ENCODE measurements at places on chromosomes 13 and 19.

DNA sequence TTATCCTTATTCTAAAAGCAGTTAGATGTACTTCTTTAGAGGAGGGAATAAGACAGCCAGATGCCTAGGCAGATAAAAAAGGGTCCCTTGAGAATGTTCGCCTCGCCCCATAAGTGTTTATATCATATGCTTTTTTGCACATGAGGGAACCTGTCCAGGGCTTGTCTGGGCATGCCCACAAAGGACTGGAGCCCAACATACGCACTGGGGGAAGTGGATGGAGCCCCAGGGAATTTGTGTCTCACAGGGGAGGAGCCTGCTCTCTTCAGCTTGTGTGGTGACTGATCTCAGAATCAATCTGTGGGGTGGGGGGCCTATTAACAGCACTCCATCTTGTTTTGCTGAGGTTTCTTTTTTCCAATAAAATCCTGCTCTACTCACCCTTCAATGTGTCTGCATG, 22.6 kb downstream of the MED4 start:
- no peak for DNase-seq

DNA sequence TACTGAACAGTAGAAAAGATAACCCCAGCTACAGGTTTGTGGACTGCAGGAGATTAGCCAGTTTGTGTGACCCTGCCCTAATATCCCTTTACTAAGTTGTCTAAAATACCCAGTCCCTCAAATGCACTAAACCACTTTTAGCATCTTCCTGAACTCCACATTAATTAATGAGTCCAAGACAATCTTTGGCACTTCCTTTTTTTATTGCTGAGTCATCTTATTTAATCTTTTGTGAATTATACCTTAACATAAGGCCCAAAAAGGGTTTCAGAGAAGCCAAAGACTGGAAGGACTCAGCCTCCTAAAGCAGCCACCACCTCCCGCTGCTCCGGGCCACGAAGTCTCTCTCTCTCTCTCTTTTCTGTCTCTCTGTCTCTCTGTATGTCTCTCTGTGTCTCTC, 48.8 kb upstream of the PDCD5 start:
- no peak for DNase-seq

DNA sequence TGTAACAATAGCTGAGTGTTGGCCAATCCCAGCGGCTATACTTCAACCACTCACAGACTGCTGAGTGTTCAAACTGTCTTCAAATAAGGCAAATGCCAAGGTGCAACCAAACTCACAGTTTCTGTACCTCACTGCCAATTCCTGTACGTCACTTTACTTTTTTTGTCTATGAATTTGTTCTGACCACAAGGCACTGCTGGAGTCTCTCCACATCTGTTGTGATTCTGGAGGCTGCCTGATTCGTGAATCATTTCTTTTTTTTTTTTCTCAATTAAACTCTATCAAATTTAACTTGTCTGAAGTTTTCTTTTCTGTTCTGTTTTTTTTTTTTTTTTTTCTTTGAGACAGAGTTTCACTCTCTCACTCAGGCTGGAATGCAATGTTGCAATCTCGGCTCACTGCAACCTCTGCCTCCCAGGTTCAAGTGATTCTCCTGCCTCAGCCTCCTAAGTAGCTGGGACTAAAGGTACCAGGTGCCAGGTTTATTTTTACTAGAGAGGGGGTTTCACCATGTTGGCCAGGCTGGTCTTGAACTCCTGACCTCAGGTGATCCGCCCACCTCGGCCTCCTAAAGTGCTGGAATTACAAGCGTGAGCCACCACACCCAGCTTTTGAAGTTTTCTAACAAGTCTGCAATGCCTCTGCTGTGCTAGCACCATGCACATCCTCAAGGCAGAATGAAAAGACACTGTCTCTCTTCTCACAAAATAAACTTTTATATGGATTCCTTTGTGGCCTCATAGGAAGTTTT, 401.7 kb downstream of the IRS2 start:
- no peak for DNase-seq

DNA sequence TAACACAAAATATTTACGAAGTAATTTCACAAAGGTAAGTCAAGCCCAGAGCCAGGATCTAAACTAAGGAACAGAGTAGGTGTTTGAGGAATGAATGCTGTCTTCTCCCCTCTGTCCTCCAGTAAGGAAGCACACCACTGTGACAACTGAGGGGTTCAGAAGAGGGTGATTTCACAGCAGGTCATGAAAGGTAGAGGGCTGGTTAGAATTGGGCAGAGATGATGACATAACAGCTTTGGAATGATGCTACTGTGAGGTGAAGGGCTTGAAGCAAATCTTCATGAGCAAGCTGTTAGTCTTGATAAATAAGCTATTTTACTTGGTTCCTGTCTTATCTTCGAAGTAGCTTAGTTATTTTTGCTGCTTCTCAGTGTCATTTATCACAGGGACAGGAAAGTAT, 498.6 kb downstream of the FGF9 start:
- no peak for DNase-seq

- no peak for DNase-seq
Measured at GRCh38 chr13:42971691-42972347, 20.2 kb downstream of the EPSTI1 start.

GRCh38 chr13:95708391-95708774, 31.4 kb downstream of the DNAJC3 start:
- no peak for DNase-seq

- no peak for DNase-seq
Measured at GRCh38 chr13:77836423-77836822, 82.2 kb downstream of the EDNRB start.

GRCh38 chr13:95174517-95174916, 126.7 kb downstream of the ABCC4 start:
- DNase-seq, result no peak

DNA sequence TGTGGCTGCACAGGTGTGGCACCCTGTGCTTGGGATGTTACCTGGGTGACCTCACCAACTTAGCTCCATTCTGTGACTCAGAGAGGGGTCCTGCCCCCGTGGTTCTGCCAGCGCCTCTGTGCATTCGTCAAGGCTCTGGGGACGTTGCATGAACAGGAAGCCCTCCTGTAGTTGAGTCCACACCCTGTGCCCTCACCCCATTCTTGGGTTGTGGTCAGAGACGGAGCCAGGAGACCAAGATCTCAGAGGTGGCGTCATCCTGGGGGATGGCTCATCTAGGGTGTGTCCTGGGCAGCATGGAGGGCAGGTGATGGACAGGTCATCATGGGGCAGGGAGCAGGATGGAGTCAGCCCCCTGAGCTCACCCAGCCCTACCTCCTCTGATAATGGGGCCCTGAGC, 2.5 kb downstream of the COX6B2 start:
- no peak for DNase-seq

GRCh38 chr19:31274251-31275067, 74.8 kb downstream of the TSHZ3 start:
- DNase-seq, result no peak

DNA sequence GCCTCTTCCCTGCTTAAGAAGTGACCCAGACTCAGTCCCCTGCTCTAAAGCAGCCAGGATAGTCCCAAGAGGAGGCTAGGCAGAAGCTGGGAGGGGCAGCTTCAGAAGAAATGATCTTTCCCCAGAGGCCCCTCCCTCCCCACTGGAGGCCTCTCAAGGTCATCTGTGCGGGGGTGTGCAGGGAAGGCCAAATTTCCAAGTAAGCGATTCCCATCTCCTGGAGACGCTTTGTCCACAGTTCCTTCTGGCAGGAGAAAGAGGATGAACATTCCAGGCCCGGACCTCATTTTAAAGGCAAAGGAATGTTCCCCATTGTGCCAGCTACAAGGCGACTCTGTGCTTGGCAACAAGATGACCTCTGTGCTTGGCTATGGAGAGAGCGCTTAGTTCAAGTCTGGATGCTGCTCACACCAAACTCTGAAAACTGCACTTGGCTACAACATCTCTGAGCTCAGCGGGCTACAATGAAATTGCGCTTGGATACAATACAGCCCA, 23.5 kb downstream of the COL5A3 start:
- DNase-seq, result no peak

- peak; percentile 44 for DNase-seq
Measured at GRCh38 chr19:48393559-48394330, at the start of gene GRIN2D. GRIN2D (plus strand) TSS chr19:48393668; CDS start chr19:48398393, 4,725 bp downstream.

- no peak for DNase-seq
Measured at GRCh38 chr19:3466635-3467034, 13.7 kb downstream of the SMIM24 start.

GRCh38 chr19:47490847-47491246, 6.8 kb upstream of the KPTN start:
- DNase-seq, result no peak

DNA sequence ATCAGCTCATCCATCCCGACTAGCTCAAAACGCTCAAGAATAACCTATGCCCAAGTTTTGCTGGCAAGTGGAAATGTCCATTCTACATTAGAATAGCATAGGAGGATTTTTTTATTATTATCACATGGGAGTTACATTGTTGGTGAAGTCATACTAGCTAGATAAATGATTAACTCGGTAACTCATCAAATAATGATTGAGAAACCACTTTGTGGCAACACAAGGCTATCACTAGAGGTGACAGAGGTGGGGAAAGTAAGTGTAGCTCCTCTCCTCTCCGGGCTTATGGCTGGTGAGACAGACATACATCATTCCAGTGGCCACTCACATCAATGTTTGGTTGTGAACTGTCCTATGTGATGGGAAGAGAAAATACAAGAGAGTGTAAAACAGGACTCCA, 161.6 kb downstream of the ZIC5 start:
- DNase-seq, result no peak

DNA sequence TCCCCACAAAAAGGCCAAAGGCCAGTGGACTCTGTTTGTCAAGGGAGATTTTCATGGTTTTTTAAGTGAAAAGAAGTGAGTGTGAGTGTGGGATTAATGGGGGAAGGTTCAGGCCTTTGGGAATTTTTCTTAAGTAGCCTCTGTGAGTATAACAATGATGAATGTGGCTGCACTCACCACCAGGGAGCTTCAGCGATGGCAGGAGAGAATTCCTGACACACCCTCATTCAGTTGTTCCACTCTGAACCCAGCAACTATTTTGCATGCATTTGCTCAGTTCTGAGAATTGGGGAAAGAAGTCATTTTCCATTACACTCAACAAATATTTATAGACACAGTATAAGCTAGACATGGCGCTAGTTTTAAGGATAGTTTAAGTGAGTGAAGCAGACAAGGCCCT, 117.9 kb downstream of the CCNA1 start:
- DNase-seq, result no peak

- no peak for DNase-seq
Measured at GRCh38 chr19:12794196-12794941, 3.1 kb downstream of the JUNB start.

DNA sequence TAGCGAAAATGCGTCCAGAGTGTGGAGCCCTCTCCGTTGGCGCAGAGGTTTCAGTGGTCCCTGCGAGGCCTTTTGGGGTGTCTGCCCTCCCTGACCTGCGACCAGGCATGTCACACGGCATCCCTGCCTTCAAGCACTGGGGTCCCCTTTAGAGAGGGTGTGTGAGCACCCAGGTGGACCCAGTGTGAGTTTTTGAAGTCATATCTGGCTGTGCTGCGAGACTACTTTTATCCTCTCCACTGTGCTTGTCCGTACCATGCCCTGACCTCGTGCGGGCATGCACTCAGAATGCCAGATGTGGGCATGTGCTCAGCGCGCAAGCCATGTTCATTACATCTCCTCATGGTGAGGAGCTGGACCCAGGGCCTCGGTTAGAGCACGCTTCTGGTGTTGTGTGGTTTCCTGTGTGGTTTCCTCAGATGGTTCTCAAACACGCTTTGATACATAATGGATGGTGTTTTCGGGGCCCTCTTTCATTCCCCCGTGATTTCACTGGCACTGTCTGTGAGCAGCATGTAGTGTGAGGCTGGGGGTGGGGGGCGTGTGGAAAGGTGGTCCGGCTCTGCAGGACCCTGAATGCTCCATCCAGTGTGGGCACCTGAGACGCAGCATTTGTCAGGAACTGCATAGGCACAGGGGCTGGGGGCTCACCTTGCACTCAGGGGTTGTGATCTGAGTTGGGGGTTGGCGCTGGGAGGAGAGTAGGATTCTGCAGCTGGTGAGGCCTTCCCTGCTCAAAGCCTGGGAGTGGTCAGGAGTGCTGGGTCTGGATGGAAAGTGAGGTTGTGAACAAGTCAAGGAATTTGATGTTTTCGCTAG, 2.3 kb downstream of the TFDP1 start:
- no peak for DNase-seq

DNA sequence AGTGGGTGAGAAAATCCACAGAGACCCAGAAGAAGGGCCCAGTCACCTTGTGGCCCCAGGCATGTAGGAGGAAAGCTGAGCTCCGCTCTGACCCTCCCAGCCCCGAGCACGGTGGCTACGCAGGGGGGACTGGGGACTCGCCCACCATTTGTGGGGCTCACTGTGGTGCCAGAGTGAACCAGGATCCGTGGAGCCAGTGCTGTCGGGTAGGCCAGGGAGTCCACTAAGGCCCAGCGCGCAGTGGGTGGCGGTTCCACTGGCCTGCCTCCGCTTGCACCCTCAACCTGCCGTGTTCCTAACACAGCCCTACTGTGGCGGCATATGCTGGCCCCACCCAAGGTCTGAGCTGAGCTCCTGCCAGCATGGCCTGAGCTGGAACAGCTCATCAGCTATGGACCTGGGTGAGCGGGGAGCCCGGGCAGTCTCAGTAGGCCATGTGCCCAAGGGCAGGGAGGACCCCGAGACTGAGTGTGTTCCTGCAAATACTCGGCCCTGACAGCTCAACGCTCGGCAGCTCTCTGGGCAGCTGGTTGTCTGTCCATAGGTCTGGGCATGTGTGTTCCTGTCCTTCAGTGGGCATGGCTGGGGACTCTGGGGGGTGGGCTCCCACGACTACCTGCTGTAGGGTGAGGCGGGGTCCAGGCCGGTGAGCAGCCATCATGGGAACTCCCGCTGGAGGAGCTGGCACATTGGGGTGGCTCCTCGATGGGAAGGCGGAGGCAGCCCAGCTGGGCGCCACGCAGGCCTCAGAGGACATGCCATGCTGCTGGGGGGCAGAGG, 36.6 kb downstream of the CEBPG start:
- DNase-seq, result no peak

- peak; percentile 69 for DNase-seq
Measured at GRCh38 chr19:34345947-34346351, 19.0 kb upstream of the GPI start.

DNA sequence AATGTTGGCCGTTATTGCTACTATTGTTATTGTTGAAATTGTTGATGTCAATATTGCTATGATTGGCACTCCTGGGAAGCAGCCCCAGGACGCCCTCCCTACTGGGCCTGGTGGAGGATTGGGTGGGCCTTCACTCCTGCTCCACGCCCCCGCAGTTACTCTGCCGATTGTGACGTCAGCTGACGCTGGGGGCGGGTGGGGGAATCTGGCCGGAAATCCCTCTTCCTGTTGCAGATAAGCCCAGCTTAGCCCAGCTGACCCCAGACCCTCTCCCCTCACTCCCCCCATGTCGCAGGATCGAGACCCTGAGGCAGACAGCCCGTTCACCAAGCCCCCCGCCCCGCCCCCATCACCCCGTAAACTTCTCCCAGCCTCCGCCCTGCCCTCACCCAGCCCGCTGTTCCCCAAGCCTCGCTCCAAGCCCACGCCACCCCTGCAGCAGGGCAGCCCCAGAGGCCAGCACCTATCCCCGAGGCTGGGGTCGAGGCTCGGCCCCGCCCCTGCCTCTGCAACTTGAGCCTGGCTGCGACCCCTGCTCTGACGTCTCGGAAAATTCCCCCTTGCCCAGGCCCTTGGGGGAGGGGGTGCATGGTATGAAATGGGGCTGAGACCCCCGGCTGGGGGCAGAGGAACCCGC, at the start of gene ETV2:
Gene ETV2, plus strand, starts transcription at position 231 of the 637 bp plus-strand sequence. CDS start 716 bp downstream, outside the sequence.
- DNase-seq, result no peak

All from memory B cell (primary cell).